ENCODE measurements at places on chromosomes 4 and X.
A peak's percentile ranks its signal among the peaks of the same experiment; 100 is the strongest.

- DNase-seq, result no peak
Observed at GRCh38 chr4:168440442-168441264, 39.6 kb downstream of the DDX60L start.

DNA sequence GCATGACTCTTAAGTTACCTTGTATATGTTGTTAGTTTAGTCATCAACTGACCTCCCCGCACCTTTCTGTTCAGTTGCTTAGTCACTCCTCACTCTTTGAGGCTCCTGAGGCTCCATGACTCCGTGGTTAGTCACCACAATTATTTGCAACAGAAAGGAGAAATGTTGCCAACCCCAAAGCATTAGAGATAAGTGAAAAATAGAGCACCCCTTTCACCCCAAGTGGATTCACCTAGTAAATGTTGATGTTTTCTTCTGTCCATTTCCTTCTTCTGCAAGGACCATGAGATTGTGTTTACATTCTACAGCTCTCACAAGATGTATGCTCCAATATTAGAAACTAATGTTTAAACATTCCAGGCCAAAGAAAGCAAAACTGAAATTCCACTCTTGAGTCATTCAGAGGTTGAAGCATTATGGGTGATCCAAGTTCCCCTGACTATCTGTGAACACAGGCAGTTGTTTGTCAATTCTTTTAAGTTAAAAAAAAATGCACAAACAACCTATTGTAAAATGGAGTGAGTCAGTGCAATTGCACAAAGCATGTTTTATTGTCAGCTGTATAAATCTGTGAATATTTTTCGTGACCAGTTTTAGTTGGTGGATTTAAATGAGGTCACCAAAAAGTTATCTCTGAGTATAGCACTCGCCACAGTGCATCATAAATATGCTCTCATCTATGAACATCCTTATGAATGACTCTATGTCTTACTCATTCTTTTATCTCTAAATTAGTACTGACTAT is 552.4 kb upstream of the MAGEB2 start:
- no peak for DNase-seq

GRCh38 chr4:51858605-51859202 is 15.8 kb downstream of the DCUN1D4 start:
- DNase-seq, result no peak

DNA sequence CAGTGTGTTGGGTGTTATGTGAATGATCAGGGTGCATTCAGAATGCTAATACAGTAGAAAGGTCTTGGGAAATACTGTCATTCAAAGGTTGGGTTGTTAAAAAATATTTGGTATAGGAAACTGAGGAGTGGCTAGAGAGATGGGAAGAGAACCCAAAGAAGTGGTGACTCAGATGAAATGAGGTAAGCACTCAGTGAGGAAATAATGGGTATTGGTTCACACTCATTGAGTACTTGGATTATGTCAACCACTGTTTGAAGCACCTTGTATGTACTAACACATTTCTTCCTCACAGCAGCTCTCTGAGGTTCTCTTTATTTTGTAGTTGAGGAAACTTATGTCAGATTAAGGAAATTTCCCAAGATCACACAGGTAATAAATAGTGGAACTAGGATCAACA is 40.8 kb upstream of the NUDT6 start:
- no peak for DNase-seq

GRCh38 chr4:51906167-51906958 is 63.4 kb downstream of the DCUN1D4 start:
- no peak for DNase-seq

DNA sequence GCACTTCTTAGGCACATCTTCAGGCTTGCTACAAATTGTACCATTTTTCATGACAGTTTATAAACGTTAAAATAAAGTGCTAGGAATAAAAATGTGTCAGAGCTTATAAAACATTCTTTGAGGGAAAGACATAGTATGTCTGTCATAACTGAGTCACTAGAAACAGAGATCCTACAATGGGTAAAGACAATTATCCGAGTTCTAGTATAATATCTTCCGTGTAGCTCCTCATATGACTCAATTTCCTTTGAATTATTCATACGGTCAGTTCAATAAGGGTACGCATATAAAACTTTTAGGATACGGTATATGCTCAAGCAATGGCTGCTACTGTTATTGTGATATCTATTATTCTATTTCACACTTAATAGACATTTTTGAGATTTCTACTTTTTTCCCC is 349.1 kb downstream of the PCDH10 start:
- no peak for DNase-seq

DNA sequence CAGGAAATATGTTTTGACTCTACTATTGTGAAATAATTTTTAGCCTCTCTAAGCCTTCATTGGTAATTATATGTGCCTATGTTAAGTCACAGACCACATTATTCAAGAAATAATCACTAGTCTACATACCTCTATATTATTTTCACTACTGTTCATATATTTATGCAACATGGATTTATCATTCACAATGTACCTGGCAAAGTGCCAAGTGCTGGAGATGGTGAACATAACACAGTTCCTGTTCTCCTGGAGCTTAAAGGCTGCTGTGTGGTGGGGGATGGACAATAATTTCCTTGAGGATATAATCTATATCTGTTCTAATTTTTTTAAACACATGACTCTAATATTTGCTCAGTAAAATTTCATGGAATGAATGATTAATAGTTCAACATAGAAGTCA is 527.7 kb upstream of the CXorf51A start:
- no peak for DNase-seq

DNA sequence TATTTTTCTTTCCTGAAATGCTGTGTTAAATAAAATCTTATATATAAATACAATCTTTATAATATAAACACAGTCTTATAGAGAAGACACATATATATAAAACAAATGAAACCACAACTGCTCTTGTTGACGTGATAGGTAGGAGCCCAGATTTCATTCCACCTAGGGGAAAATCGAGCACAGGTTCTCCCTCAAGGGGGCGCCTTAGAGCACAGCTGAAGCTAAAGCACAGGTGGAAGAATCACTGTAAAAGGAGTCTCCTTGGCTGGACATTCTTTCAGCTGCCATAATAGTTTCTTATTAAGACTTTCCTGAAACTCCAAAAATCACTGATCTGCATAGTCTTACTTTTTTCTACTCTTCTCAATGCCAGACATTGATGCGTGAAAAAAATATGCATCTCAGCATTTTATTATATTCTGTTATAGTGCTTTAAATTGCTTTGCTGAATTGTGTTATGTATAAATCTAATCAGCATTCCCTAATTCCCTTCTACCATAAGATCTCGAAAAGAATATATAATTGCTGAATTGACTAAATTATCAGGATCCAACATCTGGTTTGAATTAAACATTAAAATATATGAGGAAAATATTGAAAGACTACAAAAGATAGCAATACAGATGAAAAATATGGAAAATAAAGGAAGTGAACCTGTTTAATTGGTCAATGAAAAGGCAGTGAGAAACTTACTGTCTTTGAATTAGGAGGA is 25.5 kb upstream of the RXFP1 start:
- DNase-seq, result no peak

GRCh38 chrX:105211066-105211575 is 9.4 kb downstream of the TEX13A start:
- no peak for DNase-seq

GRCh38 chr4:141356963-141357335 is 136.3 kb downstream of the ZNF330 start:
- DNase-seq, result no peak

GRCh38 chr4:5709207-5709575 is 832 bp upstream of the EVC2 start:
- peak; percentile 47 for DNase-seq

DNA sequence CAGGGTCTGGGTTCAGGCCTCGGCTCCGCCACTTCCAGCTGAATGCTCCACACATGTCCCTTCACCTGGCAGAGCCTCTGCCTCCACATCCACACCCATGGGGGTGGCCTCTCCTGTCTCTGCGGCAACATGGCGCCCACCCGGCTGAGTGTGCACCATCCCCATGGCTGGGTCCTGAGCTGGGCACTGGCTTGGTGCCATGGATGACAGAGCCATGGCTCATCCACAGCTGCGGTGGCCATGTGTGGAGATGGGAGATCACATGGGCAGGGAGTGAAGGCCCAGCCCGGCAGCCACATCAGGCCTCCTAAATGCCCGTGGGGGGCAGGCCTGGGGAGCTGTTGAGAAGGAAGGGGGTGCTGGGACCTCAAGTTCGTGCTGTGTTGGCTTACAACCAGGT is 213.7 kb downstream of the AFAP1 start:
- DNase-seq, result no peak

DNA sequence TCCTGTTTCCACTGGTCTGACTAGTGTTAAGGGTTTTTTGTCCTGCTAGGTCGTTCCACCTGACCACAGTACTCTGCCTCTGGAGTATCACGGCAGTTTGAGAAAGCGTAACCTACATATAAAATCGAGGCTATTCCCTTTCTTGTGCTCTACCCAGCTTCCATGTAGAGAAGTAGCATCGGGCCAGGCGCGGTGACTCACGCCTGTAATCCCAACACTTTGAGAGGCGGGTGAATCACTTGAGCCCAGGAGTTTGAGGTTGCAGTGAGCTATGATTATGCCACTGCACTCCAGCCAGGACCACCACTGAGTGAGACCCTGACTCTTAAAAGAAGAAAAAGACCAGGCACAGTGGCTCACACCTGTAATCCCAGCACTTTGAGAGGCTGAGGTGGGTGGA is 7.5 kb downstream of the PPEF1 start:
- no peak for DNase-seq

DNA sequence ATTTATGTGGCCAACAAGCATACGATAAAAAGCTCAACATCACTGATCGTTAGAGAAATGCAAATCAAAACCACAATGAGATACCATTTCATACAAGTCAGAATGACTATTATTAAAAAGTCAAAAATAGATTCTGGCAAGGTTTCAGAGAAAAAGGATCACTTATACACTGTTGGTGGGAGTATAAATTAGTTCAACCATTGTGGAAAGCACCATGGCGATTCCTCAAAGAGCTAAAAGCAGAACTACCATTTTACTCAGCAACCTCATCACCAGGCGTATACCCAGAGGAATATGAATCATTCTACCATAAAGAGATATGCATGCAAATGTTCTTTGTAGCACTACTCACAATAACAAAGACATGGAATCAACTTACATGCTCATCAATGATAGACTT is 478.7 kb upstream of the GALNTL6 start:
- no peak for DNase-seq

GRCh38 chr4:71980976-71981375 is 50.8 kb upstream of the NPFFR2 start:
- no peak for DNase-seq

- no peak for DNase-seq
Observed at GRCh38 chr4:8114456-8115202, 44.0 kb downstream of the ABLIM2 start.

- peak; percentile 34 for DNase-seq
Observed at GRCh38 chr4:125316791-125317524, 2.2 kb downstream of the FAT4 start.

DNA sequence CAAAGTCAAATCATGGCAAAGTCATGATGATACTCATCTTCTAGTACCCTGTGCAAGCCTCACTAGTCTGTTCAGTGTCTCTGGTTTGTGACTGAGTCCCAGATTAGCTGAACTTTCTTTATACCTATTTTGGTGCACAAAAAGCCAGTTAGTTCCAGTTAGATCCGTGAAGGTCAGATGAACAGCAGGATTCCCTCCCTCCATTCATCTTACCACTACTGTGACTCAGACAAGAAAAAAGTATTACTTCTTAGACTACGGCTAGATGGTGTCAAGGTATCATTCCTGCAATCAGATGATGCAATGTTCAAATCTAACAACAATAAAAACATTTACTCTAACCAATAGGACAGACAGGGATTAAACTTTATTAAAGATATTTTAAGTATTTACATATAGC is 30.4 kb downstream of the ARHGEF6 start:
- DNase-seq, result no peak

DNA sequence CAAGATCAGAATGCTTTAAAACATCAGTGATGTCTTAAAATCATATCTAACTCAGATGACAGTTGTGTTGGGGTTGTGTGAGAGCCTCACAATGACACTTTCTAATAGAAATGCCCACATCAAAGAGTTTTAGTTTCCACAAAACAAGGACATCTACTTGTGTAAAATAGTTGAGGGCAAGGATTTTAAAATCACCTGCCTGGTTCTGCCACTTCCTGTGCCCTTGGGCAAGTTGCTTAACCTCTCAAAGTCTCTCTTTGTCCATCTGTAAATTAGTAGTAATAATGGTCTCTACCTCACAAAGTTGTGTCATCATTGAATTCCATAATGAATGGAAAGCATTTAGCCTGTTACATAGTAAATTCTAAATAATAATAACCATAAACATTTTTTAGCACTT is 41.9 kb upstream of the RELL1 start:
- no peak for DNase-seq

DNA sequence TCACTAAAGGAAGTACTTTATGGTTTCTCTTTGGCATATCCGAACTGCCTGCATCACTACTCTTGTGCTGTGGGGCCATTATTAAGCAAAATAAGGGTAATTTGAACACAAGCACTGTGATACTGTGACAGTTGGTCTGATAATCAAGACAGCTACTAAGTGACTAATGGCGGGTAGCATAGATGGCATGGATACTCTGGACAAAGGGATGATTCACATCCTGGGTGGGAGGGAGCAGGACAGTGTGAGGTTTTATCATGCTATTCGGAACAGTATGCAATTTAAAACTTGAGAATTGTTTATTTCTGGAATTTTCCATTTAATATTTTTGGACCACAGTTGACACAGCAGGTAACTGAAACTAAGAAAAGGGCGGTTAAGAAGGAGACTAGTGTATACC is 52.6 kb upstream of the CITED1 start:
- no peak for DNase-seq

- no peak for DNase-seq
Observed at GRCh38 chr4:153595894-153596601, 88.0 kb upstream of the TLR2 start.

GRCh38 chr4:24013668-24014422 is 124.0 kb upstream of the PPARGC1A start:
- DNase-seq, result no peak

DNA sequence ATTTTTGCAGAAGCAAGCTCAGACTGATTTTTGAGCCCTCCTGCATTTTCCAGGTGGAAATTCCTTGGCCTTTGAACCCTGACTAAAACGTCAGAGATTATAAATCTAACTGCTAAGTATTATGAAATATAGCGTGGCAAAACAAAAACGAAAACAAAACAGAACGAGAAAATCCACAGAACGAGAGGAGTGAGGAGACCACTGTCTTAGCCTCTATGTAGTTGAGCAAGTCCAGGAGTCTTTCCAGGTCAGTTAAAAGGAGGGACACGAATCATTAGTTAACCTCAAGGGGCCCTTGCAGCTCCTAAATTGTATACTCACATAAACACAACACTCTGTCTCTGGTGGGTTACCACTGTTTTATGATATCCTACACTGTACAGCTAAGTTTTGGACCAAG is 80.2 kb downstream of the SYNPO2 start:
- DNase-seq, result no peak

DNA sequence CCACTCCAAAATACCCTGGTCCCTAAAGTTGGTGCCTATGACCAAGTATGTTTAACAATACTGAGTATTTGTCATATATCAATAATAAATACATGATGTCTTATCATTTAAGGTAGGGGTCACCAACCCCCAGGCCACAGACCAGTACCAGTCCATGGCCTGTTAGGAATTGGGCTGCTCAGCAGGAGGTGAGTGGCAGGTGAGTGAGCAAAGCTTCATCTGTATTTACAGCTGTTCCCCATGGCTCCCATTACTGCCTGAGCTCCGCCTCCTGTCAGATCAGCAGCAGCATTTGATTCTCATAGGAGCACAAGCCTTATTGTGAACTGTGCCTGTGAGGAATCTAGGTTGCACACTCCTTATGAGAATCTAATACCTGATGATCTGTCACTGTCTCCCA is 126.2 kb downstream of the HNRNPD start:
- no peak for DNase-seq

GRCh38 chrX:15567886-15568616 is 32.7 kb downstream of the ACE2 start:
- DNase-seq, result no peak
